ENCODE measurements at places on chromosomes 4 and X. TPM values are rescaled to one million over a fixed set of nuclear protein-coding genes. Genes with fewer than 3 reads are reported as not detected.

Gene TNIP3
- total RNA-seq: 0.42 TPM

Gene FAT4
- 2.4 TPM for total RNA-seq

Gene SEL1L3
- total RNA-seq: 24.9 TPM

Gene HTRA3
- 20.3 TPM for total RNA-seq

Gene NRK
- total RNA-seq: not detected

Gene MAGEB1
- not detected for total RNA-seq

Gene RGN
- total RNA-seq: not detected

Gene MAGEA10
- total RNA-seq: 0.07 TPM

Gene S100G
- not detected for total RNA-seq

Gene ERVMER34-1
- total RNA-seq: 0.37 TPM

Gene SPARCL1
- total RNA-seq: not detected

Gene CCKAR
- not detected for total RNA-seq
